ENCODE measurements at places on chromosomes 7 and 10.

DNA sequence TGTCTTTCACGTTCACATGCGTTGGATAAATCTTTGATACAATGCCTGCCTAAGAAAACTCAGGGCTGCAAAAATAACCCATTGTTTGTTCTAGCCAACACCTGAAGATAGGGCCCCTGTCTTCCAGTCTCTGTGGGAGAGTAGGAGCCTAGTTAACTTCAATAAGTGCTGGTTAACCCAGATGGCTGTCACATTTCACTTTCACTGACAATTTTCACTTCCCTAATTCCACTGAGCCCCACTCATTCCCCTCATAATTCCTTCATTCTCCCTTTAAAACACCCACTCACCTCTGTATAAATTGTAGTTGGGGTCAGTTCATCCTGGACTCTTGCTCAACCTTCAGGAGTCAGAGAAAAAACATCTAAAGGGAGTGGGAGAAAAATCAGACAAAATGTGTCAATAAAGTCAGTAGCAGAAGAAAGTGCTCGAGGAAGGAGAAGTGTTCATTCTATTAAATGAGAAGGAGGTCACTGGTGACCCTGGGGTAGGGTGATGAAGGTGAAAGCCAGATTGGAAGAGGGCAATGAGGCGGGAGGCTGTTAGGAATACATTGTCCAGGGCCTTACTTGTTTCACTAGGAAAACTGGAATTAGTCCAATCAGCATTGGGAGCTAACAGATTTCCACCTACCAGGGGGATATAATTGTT lies 51.2 kb upstream of the ABI1 start:
- DNase-seq = no peak

DNA sequence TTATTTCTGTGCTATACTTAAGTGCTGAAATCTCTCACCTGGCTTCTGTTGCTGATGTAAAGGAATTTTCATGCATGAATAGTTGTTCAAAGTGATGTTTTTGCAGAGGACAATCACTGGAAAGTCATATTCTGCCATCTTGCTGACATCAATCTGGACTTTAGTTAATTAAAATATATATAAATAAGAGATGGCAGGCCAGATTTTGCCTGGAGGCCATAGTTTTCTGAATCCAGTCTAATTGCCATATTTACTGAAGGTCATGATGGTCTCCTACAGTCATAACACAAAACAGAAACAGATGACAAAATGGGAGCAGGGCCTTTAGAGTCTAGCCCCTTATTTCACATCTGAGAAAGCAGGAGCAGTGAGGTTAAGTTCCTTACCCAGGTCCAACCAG lies 228.2 kb downstream of the HPSE2 start:
- no peak for DNase-seq

DNA sequence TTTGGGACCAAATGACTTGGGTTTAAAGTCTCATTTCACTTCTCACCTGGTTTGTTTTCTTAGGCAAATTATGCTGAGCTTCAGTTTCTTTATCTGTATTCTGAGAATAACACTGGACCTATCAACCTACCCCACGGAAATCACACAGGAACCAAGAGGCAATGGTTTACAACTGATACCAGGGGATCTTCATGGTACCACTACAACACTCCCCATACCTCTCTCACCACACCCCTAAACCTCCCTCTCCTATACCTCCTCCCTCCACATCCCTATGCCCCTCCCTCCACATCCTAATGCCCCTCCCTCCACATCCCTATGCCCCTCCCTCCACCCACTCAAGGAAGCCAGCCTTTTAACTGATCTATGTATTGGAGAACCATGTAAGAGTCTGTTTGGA lies 9.9 kb downstream of the FAM204A start:
- no peak for DNase-seq

GRCh38 chr10:485776-486175 lies 203.7 kb downstream of the DIP2C start:
- DNase-seq = no peak

- no peak for DNase-seq
Observed at GRCh38 chr10:7560519-7560918, 106.2 kb downstream of the ITIH5 start.

DNA sequence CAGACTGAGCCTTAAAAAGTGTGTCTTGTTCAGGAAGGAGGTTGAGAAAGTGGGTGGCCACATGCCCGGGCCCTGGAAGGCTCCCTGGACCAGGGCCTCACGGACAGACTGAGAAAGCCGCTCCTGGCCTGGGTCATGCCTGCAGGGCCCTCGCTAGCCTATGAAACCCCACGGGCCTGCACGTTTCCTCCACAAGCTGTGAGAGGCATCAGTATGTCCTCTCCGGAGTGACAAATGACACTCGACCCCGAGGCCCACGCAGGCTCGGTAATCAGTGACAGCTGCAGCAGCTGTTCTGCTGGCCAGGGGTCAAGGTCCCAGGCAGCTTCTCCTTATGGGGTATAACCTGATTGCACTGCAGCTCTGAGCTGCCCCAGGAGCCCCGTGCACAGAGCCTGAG lies 47.6 kb downstream of the ASB13 start:
- DNase-seq = no peak

DNA sequence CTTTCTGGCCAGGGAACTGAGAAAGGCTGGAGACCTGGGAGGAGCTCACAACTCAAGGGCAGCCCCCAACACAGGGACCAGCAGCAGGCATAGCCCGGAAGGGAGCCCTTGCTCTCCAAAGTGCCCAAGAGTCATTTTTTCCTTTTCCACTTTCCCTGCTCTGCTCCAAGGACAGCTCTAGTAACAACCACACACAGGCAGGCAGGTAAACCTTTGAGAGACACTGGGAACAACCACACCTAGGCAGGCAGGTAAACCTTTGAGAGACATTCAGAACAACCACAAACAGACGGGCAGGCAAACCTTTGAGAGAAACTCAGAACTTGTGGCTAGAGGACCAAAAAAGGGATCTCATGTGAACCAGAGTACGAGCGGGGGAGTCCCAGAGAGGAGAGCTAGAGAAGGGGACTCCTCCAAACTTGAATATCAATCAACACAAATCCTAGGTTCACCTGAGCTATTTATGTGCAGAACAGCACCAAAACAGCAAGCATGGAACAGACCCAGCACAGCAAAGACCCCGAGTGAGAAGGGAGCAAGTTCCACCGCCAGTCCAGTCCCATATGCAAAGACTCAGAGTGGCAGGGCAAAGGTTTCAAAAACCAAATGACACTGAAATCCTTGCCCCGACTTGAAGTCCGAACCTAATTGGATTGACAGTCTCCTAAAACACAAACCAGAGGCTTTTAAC lies 33.6 kb upstream of the GUSB start:
- DNase-seq = no peak

DNA sequence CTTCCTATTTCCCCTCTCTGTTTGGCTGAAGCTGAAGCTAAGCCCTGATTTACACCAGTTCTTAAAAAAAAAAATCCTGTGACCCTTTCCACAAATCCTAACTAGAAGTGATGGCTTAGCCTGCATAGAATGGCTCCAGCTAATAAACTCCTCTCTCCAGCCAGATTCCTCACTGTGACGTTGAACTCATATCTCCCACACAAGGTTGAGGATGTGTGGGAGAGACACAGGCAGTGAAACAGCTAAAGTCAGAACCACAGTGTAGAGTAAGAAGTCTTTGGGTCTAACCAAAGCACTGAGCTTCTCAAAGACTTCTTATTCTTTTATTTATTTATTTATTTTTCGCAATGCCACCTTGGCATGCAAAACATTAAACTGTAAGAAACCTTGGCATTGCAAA lies 268.3 kb downstream of the SNX13 start:
- DNase-seq = no peak

Measured in NCI-H1092 treated with DMSO at 0.1 percent for 48 hours (cell line).